ENCODE measurements at places on chromosomes 5 and 9. TPM values are rescaled to one million over a fixed set of nuclear protein-coding genes. Genes with fewer than 3 reads are reported as not detected.

DNA sequence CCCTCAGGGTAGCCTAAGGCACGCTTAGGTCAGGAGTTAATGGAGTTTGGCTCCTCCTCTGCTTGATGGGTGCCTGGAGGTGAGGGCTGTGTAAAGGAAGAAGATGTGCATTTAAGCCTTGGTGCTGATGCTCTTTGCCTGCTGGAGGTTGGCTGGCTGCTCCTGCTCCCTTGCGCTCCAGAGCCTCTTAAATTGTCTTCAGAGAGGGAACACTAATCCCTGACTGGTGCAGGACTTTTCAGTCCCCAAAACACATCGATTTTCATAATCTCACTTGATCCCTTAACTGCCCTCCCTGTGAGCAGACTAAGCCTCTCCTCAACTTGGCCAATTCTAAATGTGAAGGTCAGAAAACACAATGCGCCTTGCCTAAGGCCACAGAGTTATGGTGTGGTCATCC, 16.2 kb upstream of the TCOF1 start:
- no peak for DNase-seq

DNA sequence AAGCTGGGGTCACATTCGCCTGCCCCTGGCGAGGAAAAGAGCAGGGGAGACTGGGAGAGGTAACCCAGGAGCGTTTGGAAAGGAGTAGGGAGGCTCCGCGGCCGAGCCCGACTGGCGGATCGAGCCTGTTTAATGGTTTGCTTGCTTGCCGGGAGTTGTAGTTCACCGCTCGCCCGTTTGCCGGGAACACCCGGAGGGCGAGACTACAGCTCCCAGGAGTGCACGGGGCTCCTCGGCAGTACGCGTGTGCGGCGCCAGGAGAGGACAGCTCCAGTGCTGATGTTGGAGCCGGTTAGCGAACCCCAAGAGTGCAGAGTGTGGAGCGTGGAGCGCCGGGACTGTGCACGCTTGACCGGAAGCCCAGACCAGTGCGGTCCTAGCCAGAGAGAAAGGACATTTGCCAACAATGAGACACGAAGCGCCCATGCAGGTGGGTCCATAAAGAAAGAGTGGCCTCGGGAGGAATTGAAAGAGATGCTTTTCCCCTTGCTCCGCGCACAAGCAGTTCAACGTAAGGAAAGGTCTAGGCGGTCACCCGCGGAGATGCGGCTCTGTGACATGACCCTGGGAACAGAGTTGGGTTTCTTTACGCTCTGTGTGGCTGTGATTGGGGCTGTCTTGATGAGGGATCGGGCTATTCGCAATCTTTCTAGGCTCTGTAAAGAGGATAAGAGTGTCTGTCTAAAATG, at the start of gene RAB3C:
Gene RAB3C, plus strand, starts transcription at position 273 of the 689 bp plus-strand sequence. Its CDS starts 134 bp downstream, at position 407.
- DNase-seq = peak; percentile 92

GRCh38 chr9:94971378-94972131, 245.1 kb downstream of the AOPEP start:
- DNase-seq = no peak

UBAC1 gene
- total RNA-seq = 30.6 TPM

- DNase-seq = no peak
These were observed 252.4 kb upstream of the IRX1 start for GRCh38 chr5:3343211-3343610.

NPR3 gene
- 14.9 TPM for total RNA-seq

- no peak for DNase-seq
These were observed 639.0 kb upstream of the TYRP1 start for GRCh38 chr9:12054235-12054634.

- DNase-seq = no peak
These were observed at the start of gene PCDHGA4 for GRCh38 chr5:141354900-141355469. Gene PCDHGA4, plus strand, starts transcription at chr5:141355021. Its CDS starts 87 bp downstream, at chr5:141355108.

GRCh38 chr5:145189746-145190145, 645.4 kb downstream of the PRELID2 start:
- no peak for DNase-seq

SNAPC4 gene
- 3.8 TPM for total RNA-seq

GCNT4 gene
- 1.8 TPM for total RNA-seq

GRCh38 chr5:176337913-176338312, 23.7 kb downstream of the KIAA1191 start:
- DNase-seq = no peak

DNA sequence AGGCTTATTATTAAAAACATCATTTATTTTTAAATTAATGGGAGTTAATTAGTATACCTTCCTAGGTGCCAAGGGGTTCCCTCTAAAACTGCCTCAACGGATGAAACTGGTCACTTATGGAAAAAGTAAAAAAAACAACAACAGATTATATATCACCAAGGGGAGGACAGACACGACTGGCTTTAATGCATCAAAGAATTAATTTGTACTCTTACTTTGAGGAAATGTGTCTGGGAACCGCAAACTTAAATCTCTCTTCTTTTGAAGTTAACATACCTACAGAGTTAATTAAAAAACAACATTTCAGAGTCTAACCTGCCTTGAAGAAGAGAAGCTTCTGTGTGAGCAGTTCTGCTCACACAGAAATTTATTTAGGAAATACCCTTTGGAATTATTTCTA, 354.6 kb downstream of the LRRC70 start:
- no peak for DNase-seq

GRCh38 chr5:10420468-10420867, 21.2 kb upstream of the ROPN1L start:
- DNase-seq = no peak

DNA sequence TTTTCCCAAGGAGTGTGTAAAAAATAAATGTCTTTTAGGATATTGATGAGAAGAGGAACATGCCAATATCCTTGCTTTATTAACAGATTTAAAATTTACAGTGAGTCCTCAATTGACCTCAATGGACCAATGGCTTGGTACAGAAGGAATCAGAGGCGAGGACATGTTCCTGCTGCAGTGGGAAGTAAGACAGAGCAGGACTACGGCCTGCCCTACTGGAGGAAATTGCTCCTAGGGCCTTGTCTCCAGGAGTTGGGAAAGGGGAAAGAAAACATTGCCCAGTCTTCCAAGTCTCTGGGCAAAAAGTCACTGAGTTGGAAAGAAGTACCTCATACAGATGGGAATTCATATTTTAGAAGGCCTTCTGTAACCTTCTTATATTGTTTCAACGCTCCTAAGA, 33.1 kb upstream of the UGT3A2 start:
- no peak for DNase-seq

GRCh38 chr9:98453589-98454311, 198.3 kb upstream of the TBC1D2 start:
- DNase-seq = no peak

DNA sequence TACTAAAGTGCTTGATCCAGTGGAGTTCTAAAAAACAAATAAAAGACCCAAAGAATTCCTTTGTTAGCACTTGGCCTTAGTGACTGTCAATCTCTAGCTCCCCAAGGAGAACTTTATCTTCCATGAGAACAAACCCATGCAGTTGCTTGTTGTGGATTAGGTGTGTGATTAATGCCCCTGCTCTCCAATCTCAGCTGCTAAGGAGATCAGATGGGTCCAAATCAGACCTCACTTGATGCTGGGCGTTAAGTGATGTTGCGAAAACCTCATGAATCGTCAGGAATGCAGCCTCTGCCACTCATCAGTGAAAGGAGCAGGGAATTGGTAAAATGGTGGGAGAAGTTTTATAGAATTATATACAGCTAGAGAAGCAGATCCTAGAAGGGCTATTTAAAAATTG, 133.7 kb downstream of the DMAC1 start:
- no peak for DNase-seq

DNA sequence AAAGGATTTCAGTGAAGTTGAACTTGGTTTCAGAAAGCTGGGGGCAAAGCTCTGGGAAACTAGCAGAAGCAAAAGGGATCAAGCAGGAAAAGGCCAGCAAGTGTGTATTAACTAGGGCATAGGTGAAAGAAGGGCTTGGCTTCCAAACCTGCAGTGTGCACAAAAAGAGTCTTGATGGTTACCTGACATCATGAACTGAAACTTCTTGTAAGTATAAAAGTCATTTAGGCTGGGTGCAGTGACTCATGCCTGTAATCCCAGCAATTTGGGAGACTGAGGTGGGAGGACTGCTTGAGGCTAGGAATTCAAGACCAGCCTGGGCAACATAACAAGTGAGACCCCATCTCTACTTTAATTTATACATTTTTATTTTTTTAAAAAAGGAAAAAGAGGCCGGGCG, 216.4 kb downstream of the EPB41L4A start:
- no peak for DNase-seq

- DNase-seq = peak; percentile 97
These were observed 260.3 kb upstream of the KLF4 start for GRCh38 chr9:107749787-107750444.

GRCh38 chr5:73617510-73618279, 8.3 kb upstream of the ARHGEF28 start:
- no peak for DNase-seq

SOX30 gene
- total RNA-seq = under 0.01 TPM

DNA sequence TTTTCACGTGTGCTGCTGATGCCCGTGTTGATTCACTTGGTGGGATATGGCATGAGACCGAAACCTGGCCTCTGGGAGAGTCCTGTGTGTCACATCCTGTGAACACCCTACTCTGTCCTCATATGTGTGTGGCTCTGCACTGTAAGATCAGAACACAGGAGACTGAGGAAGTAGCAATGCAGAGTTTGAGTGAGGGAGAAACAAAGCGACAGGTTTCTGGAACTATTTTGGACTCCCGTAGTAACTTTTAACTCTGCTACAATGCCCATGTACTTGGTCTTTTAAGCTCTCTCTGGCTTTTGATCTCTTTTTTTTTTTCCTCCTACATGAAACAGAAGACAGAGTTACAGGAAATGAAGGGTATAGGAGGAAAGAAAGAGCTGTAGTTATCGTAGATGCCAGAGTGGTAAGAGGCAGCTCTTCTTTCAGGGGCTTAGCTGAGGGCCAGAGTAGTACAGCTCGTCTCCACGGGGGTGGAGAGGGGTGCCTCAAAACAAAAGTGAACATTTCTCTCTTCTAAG, 26.6 kb downstream of the GRAMD2B start:
- peak; percentile 74 for DNase-seq

LPAR1 gene
- 222 TPM for total RNA-seq

MED22 gene
- total RNA-seq = 17.8 TPM

SCGB3A2 gene
- not detected for total RNA-seq

- DNase-seq = no peak
These were observed 34.1 kb downstream of the LAMC3 start for GRCh38 chr9:131043087-131043486.

- DNase-seq = no peak
These were observed 537.6 kb upstream of the TYRP1 start for GRCh38 chr9:12155401-12156134.

- DNase-seq = no peak
These were observed 233.9 kb downstream of the TLR4 start for GRCh38 chr9:117938086-117938485.

GARNL3 gene
- total RNA-seq = 6.4 TPM

- no peak for DNase-seq
These were observed 210.6 kb upstream of the KLF9 start for GRCh38 chr9:70625078-70625477.

FBXL7 gene
- total RNA-seq = 3.3 TPM

DNA sequence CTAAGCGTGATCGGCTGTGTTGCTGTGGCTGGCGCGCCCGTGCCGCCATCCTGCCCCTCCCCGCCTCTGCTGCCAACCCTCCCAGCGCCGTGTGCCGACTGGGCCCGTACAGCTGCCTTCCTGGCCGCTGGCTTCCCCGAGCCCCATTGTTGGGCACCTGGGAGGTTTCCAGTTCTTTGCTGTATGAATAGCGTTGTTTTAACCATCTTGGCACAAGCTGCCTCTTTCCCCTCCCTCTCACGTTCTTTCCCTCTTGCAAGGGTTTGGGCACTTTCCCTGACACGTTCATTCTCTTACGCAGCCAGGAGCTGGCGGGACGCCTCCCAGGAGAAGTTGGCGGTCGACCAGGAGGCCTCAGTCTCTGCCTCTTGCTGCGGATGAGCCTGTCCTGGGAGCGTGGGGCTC, 43.1 kb upstream of the RXRA start:
- DNase-seq = peak; percentile 74

DNA sequence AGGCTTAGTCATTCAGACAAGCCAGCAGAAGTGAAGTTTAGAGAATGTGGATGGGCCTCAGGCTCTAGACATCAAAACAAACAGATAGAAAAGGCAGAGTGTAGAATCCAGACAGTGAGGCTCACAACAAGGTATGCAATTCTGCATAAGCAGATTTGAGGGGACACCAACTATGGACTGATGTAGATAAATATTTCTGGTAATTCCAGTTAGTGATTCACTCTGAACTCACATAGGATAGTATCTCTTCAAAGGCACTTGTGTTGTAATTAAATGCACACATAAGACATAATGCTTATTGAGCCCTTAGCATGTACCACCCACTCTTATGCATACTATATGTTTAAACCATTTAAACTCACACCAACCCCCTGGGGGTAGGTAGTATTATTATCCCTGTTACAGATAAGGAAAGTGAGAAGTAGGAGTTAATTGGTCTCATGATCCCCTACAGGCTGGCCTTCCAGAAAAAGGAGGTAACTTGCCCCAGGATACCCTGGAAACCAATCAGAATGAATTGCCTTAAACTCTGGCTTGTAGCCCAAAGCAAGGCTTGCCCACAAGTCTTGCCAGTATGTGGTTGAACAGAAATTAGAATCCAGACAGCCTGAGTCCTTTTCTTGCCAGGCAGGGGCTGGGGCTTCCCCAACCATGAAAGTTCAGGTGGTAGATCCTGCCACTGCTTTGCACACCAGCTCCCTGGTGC, 39.5 kb upstream of the HSPB3 start:
- DNase-seq = peak; percentile 40

NMUR2 gene
- not detected for total RNA-seq

DNA sequence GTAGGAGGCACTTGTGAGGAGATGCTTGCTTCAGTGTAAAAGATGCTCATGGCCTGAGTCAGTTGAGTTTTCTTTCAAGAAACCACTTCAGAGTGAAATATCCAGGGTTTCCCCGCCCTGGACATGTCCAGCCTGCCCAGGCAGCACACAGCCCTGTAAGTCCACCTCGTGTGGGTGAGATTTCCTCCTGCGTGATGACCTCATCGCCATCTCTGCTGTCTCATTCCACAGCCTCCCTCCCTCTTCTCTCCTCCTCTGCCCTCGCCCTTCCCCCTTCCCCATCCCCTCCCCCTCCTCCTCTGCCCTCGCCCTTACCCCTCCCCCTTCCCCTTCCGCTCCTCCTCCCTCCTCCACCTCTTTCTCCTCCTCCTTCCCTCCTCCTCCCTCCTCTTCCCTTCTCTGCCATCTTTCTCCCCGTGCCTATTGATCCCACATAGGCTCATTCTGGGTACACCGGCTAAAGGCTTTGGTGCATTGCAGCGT, 34.0 kb upstream of the NCS1 start:
- peak; percentile 99 for DNase-seq
